ENCODE measurements at places on chromosomes 2 and 18.

GRCh38 chr2:45006041-45006941, 3.0 kb downstream of the SIX2 start:
- DNase-seq, result no peak

- no peak for DNase-seq
Observed at GRCh38 chr2:119960821-119961220, 52.1 kb upstream of the EPB41L5 start.

DNA sequence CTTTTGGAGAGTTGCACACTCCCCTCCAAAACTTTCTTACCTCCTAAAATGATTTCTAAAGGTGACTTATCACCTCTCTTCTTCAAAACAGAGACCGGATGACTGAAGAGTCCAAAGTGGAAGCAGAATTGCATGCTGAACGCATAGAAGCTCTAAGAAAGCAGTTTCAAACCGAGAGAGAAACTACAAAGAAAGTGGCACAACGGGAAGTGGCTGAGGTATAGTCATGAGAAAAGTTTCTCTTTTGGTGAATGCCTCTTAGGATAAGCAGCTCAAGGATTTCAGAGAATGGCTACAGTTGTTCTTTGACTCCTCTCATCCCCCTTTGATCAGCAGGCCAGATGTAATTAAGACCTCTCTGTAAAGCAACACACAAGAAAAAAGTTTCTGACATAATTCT, 73.6 kb downstream of the GTF3C3 start:
- no peak for DNase-seq

DNA sequence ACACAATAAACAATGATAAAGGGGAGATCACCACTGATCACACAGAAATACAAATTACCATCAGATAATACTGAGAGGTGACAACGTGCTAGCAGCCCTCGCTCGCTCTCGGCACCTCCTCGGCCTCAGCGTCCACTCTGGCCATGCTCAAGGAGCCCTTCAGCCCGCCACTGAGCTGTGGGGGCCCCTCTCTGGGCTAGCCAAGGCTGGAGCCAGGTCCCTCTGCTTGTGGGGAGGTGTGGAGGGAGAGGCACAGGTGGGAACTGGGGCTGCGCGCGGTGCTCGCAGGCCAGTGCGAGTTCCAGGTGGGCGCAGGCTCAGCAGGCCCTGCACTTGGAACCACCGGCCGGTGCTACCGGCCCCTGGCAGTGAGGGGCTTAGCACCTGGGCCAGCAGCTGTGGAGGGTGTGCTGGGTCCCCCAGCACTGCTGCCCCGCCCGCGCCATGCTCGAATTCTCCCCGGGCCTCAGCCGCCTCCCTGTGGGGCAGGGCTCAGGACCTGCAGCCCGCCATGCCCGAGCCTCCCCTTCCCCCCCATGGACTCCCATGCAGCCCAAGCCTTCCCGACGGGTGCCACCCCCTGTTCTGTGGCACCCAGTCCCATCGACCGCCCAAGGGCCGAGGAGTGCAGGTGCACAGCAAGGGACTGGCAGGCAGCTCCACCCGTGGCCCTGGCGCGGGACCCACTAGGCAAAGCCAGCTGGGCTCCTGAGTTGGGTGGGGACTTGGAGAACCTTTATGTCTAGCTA, 340.0 kb upstream of the GULP1 start:
- no peak for DNase-seq

DNA sequence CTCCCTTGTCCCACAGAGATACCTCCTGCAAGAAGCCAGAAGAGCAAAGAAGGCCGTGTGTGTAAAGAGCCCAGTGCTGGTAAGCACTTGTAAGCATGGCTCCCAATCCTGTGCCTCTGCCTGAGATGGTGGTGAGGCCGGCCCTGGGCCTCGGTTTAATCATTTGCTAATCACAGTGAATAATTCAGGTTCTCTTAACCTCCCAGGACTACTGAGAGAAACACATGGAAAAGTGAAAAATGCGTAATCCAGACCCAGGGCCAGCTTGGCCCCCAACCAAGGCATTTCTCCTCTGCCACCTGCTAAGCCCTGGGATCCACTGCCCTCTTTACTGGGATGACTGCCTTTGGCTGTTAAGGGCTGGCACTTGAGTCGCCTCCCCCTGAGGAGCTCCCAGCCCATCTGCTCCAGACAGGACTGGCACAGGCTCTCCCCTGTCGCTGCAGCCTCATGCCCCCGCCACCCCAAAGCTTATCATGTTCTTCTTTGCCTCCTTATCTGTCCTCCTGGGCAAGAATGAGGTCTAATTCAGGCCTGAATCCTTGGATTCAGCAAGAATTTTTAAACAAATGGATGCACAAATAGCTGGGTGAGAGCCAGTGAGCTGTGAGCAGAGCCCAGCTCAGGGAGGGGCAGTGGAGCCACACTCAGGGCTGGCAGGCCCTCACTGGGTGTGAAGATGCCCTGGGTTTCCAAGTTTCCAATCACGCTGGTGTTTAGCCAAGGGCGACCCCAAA, 193.9 kb upstream of the HS6ST1 start:
- DNase-seq, result no peak

DNA sequence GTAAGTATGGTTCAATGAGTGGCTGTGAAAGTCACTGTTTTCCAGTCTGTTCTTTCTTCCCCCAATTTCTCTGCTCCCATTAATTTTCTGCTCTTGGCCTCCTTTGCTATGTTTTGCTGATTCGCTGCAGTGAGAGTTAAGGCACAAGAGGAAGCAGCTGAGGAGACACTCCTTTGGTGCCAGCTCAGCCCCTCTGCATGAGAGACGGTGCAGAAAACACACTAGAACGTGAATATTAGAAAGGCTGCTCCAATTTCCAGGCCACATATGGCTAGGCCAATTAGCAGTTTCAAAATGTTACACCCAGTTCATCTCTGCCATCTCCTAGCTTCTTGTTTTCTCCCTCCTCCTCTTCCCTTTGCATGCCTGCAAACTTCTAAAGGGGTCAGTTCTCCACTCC, 38.9 kb downstream of the AKAIN1 start:
- DNase-seq, result no peak

DNA sequence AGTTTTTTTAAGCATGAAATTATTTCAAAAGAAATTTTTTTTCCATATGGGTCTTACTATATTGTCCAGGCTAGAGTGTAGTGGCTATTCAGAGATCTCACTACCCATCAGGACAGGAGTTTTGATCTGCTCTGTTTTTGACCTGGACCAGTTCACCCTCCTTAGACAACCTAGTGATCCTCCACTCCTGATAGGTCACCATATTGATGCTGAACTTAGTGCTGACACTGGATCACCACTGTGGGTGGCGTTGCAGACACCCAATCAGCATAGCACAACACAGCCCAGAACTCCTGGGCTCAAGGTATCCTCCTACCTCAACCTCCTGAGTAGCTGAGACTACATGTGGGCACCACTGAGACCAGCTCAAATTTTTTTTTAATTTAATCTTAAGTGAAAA, 8.2 kb downstream of the OLA1 start:
- no peak for DNase-seq

DNA sequence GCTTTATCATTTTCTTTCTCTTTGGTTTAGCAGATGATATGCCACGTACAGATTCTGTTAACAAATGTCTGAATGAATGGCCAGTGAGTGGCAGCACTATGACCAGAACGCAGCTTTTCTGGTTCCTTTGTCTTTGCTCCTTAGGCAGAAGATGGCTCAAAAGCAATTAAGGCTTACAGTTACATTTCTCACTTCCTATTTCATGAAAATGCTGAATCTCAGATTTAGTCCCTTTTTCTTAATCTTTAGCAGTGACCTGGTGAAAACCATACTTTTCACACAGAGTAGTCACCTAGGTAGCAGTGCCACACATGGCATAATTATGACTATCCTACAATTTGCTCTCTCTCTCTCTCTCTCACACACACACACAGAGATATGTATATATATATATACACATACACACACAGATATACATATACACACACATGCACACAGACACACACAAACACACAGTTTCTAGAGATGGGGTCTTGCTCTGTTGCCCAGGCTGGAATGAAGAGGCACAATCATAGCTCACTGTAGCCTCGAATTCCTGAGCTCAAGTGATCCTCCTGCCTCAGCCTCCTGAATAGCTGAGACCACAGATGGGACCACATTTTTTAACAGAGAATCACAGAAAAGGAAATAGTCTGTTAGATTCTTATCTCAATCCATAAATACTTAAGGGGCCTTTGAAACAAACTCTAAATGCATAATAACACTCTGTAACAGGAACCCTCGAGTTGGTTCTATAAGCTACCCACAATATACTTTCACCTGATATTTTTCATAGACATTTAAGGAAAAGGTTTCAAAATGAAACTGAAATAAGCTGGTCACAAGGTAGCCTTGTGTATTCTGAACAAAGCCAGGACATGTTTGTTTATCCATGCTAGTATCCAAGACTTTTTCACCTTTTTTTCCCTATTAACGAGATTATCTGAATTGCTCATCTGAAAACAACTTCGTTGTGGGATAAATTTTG, 11.6 kb downstream of the PDE6D start:
- no peak for DNase-seq

- DNase-seq, result no peak
Observed at GRCh38 chr2:144325086-144325485, 194.8 kb downstream of the ZEB2 start.

DNA sequence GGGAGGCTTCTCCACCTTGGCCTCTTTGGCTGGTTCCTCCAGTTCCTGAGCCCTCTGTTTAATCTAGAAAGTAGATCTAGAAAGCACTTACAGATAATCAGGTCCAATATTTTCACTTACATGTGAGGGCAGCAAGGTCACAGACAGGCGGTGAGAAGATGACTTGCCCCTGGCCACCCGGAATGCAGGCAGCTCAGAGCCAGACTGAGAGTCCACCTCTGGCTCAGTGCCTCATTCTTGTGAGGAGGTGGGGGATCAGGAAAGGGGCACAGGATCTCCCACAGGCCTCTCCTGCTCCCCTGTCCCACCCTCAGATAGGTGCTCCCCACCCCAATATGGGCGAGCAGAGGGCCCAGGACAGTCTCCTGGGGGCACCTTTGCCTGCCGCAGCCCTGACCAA, 5.8 kb downstream of the WNT6 start:
- no peak for DNase-seq
